ENCODE measurements at places on chromosomes 6 and 20. TPM values are rescaled to one million over a fixed set of nuclear protein-coding genes. Genes with fewer than 3 reads are reported as not detected.

DNA sequence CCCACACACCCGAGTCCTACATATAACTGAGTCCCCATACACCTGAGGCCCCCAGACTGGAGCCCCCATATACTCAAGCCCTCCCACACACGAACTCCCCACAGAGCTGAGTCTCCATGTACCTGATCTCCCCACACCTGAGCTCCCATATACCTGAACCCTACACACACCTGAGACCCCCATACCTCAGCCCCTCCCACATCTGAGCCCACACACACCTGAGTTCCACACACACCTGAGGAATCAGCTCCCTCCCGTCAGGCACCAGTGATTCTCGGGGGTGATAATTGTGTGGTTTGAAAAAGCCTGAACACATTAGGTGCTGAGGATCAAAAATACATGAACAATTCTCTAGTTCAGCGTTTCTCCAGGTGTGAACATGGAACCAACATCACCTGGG is 15.4 kb downstream of the PFDN4 start:
- no peak for DNase-seq

DNA sequence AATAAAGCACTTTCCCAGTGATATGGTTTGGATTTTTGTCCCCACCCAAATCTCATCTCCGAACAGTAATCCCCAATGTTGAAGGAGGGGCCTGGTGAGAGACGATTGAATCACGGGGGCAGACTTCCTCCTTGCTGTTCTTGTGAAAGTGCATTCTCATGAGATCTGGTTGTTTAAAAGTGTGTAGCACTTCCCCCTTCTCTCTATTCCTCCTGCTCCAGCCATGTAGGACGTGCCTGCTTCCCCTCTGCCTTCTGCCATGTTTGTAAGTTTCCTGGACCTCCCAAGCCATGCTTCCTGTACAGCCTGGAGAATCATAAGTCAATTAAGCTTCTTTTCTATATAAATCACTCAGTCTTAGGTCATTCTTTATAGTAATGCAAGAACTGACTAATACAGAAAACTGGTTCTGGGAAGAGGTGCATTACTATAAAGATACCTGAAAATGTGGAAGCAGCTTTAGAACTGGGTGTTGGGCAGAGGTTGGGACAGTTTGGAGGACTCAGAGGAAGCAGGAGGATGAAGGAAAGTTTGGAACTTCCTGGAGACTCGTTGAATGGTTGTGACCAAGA is 7.4 kb downstream of the EPM2A start:
- no peak for DNase-seq

Gene TTBK1
- 0.05 TPM for polyA plus RNA-seq

Gene TXLNB
- polyA plus RNA-seq = 102 TPM

Gene SLC13A3
- polyA plus RNA-seq = 3.1 TPM

GRCh38 chr6:73131706-73132105 is 93.6 kb downstream of the KHDC1L start:
- no peak for DNase-seq

Gene B3GAT2
- 1.8 TPM for polyA plus RNA-seq

GRCh38 chr20:37202267-37202943 is 23.1 kb upstream of the MROH8 start:
- peak; percentile 33 for DNase-seq

DNA sequence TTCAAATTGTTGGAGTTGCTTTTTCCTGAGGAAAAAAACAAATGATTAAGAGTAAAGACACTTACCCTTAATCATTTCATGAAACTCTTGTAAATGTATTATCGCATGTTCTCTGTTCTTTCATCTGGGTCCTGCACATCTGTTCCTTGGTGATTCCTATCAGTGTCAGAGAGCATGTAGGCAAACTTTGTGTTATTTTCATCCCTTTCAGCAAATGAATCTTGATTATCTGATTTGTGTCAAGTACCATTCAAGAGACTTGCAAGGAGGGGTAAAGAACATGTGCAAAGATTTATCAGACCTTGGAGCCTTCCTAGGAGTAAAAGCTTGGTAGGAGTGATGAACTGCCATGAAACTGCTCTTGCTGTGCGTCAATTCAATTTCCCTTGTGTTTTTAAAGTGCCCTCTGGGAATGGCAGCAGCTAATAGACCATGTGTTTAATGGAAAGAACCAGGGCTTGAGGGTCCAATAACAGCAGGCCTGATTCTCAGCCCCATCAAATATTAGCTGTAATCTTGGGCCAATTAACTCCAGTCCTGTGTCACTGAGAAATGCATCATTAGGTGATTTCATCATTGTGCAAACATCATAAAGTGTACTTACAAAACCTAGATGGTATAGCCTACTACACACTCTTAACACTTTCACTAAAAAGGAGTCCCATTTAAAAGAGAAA is 118.9 kb upstream of the CEP85L start:
- DNase-seq = no peak

DNA sequence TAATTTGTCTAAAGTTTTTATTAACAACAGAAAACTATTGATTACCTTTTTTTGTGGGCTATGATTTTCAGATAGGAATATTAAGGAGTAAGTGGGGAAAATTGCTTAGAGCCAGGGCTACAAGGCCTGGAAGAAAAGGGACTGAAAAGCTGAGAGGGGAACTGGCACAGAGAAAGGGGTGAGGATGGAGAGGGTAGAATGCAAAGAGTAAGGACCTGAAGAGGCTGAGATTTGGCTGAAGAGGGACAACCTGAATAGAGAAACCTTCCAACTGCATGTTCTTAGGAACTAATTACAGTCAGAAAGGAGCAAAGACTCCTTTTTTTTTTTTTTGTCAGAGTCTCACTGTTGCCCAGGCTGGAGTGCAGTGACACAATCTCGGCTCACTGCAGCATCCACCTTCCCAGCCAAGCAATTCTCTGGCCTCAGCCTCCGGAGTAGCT is 16.7 kb downstream of the BTN2A1 start:
- DNase-seq = peak; percentile 31

Gene ACTL10
- 0.27 TPM for polyA plus RNA-seq

DNA sequence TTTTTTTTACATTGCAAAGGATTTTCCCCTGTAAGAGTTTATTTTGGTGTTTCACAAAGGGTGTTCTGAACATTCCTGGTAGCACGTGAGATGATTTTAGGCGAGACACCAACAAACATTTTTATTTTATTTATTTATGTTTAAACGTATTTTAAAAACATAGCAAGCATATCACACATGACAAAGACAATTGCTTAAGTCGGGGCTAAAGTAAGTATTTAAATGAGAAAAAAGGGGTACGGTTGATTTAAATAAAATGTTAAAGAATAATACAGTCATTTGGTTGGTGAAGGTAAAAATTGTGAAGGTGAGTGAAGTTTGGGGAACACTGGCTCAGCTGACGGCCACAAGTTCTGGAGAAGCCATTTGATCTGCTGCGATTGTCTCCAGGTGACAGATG is 129.7 kb downstream of the BMP7 start:
- no peak for DNase-seq

Gene SFTA2
- not detected for polyA plus RNA-seq

- DNase-seq = no peak
Observed at GRCh38 chr20:43541214-43541613, 17.6 kb upstream of the SGK2 start.

Gene PCSK2
- polyA plus RNA-seq = 0.84 TPM

DNA sequence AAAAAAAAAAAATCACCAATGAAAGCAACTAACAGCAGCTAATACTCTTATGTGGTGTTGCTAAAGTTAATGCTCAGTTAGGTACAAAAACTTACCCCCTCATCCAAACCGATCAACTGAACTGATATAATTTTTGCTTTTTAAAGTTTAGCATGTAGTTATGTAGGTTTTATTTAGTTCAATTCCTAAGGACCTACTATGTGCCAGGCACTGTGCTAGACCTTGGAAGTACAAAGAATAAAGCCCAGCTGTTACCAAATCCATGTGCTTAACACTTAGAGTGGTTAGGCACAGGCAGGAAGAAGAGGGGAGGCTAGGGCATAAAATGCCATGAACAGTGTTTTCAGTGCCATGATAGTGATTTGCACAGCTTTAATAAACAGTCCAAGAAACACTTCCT is 85.1 kb downstream of the PDSS2 start:
- no peak for DNase-seq

GRCh38 chr6:373773-374724 is 17.5 kb upstream of the IRF4 start:
- peak; percentile 23 for DNase-seq

Gene FOXQ1
- polyA plus RNA-seq = 0.11 TPM

DNA sequence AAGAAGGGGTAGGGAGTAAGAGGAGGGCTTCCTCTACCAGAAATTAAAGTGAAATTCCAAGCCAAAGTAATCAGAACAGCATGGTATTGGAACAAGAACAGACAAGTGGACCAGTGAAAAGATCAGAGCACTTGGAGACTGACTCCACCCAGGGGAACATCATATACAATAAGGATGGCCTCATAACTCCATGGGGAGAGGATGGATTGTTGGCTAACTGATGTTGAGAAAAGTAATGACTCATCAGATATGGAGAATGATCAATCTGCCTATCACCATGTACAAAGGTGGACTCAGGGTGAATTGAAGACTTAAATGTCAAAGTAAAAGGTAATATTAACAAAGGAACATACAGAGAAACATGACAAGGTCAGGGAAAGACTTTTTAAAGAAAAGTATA is 12.8 kb downstream of the SLC22A3 start:
- no peak for DNase-seq

GRCh38 chr6:79705456-79705995 is 74.4 kb downstream of the SH3BGRL2 start:
- DNase-seq = no peak

Gene PNRC1
- polyA plus RNA-seq = 98.1 TPM

Gene GSTA3
- not detected for polyA plus RNA-seq

DNA sequence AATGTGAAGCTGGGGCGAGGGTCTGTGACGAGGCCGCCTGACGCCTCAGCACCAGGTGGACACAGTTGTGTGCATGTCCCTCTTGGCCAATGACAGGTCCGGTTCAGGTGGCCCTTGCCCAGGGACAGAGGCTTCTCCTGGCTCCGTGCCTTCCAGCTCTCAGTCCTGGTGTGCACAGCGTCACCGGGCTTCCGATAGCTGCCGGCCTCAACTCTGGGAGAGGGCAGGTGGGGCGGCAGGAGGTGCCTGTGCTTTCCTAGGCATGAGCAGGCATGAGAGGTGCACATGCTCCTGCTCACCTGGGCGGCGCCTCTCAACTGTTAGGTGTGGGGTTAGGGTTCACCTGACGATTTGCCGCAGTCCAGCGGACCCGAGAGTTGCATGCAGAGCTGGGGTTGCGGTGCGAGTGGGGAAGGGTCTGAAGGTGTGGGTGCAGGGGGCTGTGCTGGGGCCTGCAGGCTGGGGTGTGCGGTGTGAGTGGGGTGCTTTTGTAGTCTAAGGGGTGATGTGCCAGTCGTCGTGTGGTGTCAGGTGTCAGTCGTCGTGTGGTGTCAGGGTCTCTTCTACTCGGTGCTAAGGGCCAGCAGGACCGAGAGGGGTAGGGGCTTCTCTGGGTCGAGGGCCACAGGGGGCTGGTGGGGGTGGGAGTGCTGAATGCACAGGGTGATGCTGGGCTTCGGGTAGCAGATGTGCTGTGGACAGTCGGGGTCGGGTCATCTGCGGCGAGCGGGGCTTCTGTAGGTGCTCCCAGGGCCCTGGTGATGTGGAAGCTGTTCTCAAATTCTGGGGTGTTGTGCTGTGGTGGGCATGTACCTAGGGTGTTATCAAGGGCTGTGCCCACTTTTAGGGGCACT is 3.8 kb upstream of the SOX18 start:
- no peak for DNase-seq

DNA sequence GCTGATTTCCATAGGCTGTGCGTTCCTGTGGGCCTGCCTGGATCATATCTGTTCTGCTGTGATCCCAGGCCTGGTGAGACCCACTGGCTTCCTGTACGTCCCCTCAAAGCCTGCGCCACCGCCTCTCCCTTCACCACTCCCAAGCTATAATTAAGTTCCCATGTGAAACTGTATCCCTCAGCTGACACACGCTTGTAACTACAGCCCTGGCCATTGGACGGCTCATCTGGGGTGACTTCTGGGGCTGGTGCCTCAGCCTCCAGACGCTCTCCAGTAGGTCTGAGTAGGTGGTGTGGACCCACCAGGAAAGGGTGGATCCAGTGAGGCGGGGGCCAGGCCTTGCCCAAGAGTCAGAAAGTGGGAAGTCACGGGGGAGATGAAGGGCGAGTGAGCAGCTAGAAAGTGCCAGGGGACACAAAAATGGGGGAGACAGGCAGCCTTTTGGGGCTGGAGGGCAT is 21.0 kb downstream of the PPARD start:
- DNase-seq = peak; percentile 79

DNA sequence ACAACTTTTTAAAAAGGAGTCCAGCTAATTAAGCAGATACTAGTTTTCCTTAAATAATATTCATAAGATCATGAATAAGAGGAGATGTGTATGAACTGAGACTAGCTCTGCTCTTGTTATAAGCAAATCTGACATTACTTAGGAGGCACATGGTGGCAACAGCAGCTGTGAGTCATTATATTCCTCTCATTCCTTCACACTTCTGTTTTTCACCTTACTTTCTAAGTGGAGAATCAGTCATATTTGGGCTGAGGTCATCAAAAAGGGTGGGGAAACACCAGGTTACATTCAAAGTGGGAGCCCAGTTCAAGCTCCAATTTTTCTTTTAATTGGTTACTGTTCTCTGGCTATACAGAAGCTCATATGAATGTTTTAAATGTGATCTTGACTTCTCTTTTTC is 6.0 kb upstream of the RIPPLY2 start:
- no peak for DNase-seq

Gene CRISP2
- polyA plus RNA-seq = not detected

DNA sequence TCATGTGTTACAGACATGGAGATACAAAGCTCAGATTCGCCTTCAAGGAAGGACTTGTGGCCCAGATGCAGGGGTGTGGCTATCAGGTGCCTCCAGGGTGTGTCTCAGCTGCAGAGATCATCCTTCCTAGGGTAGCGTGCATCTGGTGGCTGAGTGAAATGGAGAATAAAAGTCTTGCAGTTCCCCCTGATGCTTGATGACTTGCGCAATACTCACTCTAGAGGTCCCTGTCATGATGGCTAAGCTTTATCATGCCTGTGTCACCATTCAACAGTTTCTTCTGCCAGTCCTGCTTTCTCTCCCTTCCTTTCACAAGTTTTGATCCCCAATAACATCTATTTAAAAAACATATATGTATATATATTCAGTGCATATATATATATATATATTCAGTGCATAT is 228.1 kb downstream of the PAX1 start:
- DNase-seq = no peak

Gene LGSN
- not detected for polyA plus RNA-seq

GRCh38 chr6:169854083-169854725 is 102.8 kb downstream of the ERMARD start:
- no peak for DNase-seq

GRCh38 chr20:1427457-1428054 is 34.7 kb upstream of the FKBP1A start:
- DNase-seq = no peak

DNA sequence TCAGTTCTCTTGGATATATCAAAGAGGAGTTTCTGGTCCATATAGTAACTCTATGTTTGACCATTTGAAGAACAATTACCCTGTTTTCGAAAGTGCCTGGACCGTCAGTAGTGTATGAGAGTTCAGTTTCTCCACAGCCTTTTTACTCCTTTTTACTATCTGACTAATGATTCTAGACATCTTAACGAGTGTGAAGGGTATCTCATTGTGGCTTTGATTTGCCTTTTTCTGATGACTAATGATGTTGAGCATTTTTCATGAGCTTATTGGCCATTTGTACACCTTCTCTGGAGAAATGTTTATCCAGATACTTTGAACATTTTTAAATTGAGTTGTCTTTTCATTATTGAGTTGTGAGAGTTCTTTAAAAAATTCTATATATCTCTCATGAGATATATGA is 114.9 kb upstream of the ATXN1 start:
- no peak for DNase-seq

GRCh38 chr6:18384621-18385020 is 2.5 kb upstream of the RNF144B start:
- no peak for DNase-seq

- peak; percentile 76 for DNase-seq
Observed at GRCh38 chr6:146543940-146544615, 445 bp downstream of the RAB32 start.
